ENCODE measurements at places on chromosomes 1 and 21.

DNA sequence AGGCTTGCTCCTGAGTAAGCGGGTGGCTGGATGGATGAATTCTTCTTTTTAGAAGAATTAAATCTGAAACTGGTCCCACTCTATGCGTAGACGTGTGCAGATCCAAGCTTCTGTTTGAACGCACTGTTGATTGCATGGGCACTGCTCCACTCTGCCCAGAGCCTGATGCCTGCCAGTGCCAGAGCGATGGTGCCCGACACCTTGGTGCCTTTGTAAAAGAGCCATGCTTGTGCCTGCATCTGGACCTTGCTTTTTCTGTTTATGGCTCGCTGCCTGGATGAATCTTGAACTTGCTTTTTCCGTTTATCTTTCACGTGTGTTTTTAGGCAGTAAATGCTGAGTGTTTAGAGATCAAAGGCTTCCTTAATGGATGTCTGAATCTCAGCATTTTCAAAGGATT, 15.0 kb upstream of the PWP2 start:
- DNase-seq: no peak

GRCh38 chr1:224223819-224224714, 41.0 kb downstream of the DEGS1 start:
- no peak for DNase-seq

GRCh38 chr21:41836166-41837015, 42.8 kb downstream of the PRDM15 start:
- DNase-seq: no peak

GRCh38 chr1:33228935-33229487, 27.3 kb upstream of the ZNF362 start:
- DNase-seq: no peak

GRCh38 chr1:118947790-118948189, 40.4 kb downstream of the TBX15 start:
- no peak for DNase-seq

DNA sequence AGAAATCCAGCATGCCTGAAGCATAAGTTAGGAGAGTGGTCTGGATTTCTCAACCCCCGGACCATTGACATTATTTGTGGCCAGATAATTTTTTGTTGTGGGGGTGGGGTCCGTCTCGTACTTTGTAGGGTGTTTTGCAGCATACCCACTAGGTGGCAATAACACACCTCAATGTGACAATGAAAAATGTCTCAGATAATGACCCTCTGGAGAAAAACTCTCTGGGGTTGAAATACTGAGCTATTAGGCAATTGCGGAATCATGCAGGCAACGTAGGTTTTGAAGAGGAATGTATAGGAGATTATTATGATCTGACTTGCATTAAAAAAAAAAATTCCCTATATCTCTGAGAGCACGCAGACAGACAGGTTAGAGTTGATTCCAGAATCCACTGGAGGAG, 25.3 kb upstream of the RRP15 start:
- DNase-seq: no peak

DNA sequence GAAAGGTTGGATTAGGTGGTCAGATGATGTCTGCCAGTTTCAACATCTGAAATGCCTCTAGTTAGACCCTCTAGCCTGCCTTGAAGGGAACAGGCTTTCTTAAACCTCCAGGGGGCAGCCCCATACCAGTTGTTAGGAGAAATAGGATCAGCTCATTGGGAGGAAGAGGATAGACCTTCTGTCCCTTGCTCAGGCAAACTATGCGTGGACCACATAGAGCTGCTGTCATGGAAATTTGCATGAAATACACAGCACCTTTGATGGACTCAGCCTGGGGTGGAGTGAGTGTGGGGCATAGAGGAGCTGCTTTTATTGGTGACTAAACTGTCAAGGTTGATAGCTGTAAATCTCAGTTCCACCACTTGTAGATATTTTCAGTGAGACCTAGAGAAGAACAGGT, 38.4 kb upstream of the SPAG17 start:
- no peak for DNase-seq

DNA sequence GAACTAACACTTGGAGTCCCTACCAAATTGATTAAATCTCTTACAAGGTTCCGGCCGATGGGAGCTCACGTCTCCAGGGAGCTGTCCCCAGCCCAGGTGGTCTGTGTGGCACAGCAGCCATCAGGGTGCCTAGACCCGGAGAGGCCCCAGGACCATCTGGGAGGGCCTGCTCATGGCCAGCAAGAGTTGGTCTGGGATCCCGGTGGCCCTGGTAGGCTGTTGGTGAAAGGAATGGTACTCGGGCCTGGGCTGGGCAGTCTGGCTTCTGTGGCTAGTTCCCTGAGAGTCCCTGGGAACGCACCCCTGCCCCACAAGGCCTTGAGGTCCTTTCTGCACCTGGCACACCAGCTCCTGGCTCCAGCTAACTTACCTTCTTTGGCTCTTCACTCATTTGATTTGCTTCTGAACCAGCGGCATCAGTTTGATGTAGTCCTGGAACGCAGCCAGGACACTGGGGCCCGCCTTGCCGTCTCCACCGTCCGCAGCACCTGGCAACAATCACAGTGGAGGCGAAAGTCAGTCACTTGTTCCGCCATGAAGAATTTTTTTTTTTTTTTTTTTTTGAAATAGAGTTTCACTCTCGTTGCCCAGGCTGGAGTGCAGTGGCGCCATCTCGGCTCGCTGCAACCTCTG, 62.5 kb downstream of the SCCPDH start:
- no peak for DNase-seq

DNA sequence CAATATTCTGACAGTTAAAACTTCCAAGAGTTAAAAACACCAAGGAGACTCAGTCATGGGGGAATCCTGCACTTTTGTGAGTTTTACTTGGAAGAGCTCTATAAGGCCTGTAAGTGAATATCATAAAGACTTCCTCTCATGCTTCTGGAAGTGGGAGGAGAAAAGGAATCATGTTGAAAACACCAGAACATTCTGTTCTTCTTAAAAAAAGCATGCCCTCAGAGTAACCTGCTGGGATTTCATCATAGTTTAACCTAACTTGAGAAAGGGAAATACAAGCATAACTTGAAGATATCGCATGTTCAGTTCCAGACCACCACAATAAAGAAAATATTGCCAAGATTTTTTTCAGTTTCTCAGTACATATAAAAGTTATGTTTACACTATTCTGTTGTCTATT, 51.9 kb downstream of the COL11A1 start:
- no peak for DNase-seq

- no peak for DNase-seq
Observed at GRCh38 chr1:203678943-203679661, 52.5 kb downstream of the ATP2B4 start.

GRCh38 chr21:42384989-42385388, 10.9 kb downstream of the TMPRSS3 start:
- no peak for DNase-seq

Data from CD4-positive, alpha-beta T cell treated with Interleukin-1 beta for 1 hour (primary cell).